ENCODE measurements at places on chromosomes 2 and 18.

DNA sequence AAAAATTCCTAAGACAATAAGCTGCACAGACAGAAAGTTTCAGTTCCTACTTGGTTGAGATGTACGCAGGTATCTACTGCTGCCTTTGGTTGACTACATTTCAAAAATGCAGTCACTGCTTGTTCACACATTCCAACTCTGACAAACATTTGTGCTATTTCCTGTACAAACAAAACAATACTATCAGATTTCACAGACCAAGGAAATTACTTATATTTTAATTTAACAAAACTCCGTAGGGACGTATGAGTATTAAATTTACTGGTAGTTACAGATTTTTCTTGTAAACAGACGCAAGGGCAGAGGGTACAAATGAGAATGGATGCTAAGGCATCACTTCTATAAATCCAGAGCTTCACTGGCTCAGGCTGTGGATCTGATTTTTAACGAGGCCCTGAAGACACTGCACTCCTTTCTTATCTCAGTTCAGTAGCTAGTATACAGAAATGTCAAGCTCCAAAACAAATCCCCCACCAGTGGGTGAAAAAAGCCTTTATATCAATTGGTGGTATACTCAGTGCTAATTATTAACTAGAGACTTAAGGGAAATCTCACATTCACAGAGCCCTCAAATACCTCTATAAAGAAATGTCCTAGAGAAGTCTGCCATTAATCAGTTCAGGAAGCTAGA, 31.7 kb upstream of the TTC32 start:
- no peak for DNase-seq

DNA sequence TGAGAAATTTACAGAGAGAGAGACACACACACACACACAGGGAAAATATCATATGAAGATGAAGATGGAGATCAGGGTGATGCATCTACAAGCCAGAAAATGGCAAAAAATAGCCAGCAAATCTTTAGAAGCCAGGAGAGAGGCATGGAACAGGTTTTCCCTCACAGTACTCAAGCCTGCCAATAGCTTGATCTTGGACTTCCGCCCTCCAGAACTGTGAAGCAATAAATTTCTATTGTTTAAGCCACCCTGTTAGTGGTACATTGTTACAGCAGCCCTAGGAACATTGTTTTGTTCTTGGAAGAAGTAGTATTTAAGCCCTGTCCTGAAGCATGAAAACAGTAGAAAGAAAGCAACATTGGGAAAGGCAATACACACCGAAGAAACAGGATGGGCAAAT, 292.0 kb upstream of the LRP1B start:
- no peak for DNase-seq

DNA sequence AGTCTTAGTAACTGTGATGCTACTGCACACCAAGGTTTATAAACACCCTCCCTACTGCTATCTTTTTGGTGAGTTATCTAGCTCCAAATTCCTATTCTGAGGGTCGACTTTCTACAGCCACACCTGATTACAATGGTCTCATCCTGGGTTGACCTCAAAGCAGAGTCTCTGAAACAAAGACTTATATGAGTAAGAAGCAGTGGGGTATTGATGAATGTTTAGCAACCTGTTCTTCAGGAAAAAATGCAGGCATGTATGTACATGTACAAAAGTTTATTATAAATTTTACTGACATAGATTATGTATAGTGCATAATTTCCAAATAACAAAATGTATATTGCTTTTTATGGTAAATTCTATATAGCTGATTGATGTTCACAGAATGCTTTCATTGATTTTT, 51.6 kb upstream of the FMNL2 start:
- no peak for DNase-seq

- peak; percentile 99 for DNase-seq
Measured at GRCh38 chr2:143357966-143358365, 228.7 kb downstream of the ARHGAP15 start.

- no peak for DNase-seq
Measured at GRCh38 chr18:23259701-23260681, 124.7 kb downstream of the CABLES1 start.

DNA sequence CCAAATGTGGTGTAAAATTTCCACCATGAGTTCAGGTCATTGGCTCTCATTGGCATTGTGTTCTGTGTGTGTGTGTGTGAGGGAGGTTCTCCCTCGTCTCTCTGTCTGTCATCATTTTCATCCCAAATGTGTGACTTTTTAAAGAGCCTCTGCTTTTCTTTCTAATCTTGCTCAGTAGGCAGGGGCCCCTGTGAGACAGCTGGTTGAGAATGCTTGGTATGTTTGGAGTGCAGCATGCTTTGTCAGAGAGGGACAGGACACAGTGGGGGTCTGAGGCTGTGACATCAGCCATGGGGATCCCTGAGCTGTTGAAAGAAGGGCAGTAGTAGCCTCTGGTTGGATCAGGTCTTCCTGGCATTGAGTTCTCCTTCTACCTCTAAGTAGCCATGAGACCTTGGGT, 10.6 kb downstream of the PTPRM start:
- DNase-seq: no peak

GRCh38 chr18:55362303-55362702, 225.7 kb downstream of the TCF4 start:
- DNase-seq: no peak

GRCh38 chr18:5895299-5895875, at the start of gene TMEM200C:
TSS of gene TMEM200C (minus strand) at chr18:5895522. CDS start at chr18:5892063, 3,459 bp downstream.
- no peak for DNase-seq

DNA sequence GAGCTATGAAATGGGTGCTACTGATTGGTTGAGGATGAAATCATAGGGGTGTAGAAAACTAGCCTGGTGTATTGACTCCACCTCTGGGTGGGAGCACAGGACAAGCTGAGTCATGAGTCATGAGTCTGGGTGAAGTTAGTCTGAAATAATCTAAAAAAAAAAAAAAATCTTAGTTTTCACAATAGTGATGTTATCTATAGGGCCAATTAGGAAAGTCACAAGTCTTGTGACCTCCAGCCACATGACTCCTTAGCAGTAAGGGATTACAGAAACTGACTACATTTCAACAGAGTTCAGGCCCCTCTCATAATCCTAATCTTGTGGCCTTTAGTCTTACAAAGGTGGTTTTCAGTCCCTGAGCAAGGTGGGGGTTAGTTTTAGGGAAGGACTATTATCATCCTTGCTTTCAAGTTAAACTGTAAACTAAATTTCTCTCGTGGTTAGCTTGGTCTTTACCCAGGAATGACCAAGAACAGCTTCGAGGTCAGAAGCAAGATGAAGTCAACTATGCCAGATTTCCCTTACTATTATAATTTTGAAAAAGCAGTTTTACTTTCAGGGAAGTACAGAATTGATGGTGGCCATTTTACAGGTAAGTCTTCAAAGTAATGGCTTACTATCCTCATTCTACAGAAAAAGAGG, 338.0 kb upstream of the GYPC start:
- no peak for DNase-seq

DNA sequence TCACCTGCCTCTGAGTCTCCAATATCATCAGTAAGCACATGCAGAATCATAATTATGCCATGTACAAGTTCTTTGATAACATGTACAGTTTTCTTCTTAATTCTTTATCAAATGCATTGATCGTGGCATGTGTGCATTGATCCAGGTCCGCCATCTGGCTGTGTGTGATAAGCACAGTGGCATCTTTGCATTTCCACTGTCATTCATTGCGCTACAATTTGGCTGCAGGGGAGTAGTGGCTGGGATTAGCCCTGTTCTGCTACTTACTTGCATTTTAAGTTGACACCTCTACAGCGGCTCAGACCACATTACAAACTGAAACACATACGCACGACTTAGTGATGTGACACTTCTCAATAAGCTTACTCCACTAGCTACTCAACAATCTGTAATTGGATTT, 83.6 kb upstream of the OTX1 start:
- no peak for DNase-seq

GRCh38 chr2:182406221-182406620, 20.6 kb downstream of the PDE1A start:
- DNase-seq: peak; percentile 58

GRCh38 chr2:172285010-172285621, 142.3 kb upstream of the ITGA6 start:
- no peak for DNase-seq

GRCh38 chr2:43356774-43357173, 130.4 kb upstream of the ZFP36L2 start:
- DNase-seq: no peak

- no peak for DNase-seq
Measured at GRCh38 chr2:42767899-42768705, 4.2 kb upstream of the OXER1 start.

GRCh38 chr18:32083781-32084180, 7.9 kb upstream of the RNF138 start:
- no peak for DNase-seq

GRCh38 chr2:127055786-127056076, 51.2 kb downstream of the BIN1 start:
- DNase-seq: no peak

GRCh38 chr2:27925766-27926472, 35.4 kb downstream of the BABAM2 start:
- DNase-seq: no peak

GRCh38 chr2:121237336-121237979, 47.5 kb downstream of the TFCP2L1 start:
- DNase-seq: no peak

Data from NCI-H446 treated with DMSO at 0.1 percent for 48 hours (cell line).